ENCODE measurements at places on chromosomes 4 and X.

DNA sequence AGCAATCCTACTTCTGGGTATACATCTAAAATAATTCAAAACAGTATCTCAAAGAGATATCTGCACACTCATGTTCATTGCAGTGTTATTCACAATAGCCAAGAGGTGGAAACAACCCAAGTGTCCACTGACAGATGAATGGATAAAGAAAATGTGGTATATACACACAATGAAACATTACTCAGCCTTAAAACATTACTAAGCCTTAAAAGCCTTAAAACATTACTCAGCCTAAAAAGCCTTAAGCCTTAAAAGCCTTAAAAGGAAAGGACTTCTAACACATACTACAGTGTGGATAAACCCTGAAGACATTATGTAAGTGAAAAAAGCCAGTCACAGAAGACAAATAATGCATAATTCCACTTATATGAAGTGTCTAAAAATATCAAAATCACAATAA, 40.3 kb upstream of the TFDP3 start:
- no peak for DNase-seq

DNA sequence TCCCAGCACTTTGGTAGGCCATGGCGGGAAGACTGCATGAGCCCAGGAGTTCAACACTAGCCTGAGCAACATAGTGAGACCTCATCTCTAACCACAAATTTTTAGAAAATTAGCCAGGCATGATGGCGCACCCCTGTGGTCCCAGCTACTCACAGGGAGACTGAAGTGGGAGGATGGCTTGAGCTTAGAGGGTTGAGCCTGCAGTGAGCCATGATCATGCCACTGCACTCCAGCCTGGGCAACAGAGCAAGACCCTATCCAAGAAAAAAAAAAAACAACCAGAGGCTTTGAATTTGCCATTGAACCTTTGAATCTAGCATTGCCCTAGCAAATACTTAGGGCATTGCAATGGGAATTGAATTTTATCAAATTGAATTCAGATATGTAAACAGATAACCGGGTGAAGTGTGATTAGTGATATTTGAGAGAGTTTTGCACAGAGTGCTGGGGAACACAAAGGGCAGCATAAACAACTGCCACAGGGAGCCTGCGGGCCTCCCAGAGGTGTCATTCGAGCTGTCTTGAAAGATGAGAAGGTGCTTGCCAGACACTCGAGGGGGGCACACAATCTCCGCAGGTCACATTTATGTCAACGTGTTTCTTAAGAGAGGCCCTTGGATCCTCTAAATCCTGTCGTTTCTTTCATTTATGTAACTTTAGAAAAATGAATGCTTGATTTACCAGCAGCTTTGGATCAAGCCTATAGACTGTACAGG, 200.3 kb downstream of the AASDH start:
- DNase-seq = peak; percentile 19

DNA sequence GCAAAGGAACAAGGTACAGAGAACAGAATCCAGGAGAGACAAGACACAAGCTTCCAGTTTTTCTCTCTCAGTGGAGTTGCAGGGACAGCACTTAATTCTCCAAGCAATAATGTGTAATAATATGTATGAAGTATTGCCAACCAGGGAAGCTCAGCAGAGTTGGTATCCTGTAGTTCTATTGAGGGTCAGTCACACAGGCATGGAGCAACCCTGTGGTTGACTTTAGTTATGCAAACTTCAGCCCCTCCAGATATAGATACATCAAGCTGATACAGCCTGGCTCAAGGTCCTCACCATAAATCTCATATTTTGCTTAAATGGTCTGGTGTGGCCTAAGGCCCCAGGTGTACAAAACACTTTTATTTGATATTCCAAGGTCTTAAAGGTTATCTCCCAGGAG, 248.6 kb upstream of the EPHA5 start:
- peak; percentile 20 for DNase-seq

GRCh38 chrX:150200820-150201287, 162.3 kb upstream of the MAMLD1 start:
- peak; percentile 12 for DNase-seq

GRCh38 chr4:186132577-186133242, 28.2 kb downstream of the FAM149A start:
- no peak for DNase-seq

- DNase-seq = peak; percentile 59
These were observed 499 bp downstream of the CYP2U1 start for GRCh38 chr4:107931775-107932321.

DNA sequence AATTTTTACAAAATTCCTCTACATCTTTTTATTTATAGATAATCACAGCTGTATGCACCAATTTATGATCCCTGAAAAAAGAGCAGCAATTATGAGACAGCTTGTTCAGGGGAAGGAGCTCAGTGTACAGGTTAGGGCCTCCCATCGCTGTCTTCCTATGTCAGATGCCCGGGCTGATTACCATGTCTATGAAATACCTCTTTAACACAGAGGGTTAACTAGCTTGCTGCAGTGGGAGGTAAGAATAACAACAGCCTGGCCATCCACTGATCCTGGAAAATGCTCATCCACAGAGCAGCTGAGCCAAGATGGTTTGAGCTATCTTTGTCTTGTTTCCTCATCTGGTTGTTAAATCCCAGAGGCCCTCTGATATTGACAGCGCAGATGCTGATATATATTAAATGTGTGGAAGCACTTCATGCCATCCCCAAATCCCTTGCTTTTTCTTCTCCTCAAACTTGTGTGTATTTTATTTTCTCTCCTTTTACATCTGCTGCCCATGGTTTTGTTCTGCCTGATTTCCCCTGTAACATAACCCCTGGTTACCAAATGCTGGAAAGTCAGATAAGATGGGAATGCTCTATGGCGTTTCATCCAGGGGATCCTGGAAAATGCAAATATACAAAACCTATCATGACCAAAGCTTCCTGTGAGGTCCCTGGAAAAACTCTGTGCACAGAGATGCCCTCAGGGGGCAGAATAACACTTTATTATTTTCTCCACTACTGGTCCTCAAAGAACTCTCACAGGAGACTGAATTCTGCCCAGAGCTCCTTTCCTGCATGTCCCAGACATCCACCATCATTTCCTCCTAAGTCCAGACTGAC, 85.8 kb upstream of the PUDP start:
- peak; percentile 10 for DNase-seq

- peak; percentile 6 for DNase-seq
These were observed 28.2 kb downstream of the HTT-AS start for GRCh38 chr4:3046162-3046561.

DNA sequence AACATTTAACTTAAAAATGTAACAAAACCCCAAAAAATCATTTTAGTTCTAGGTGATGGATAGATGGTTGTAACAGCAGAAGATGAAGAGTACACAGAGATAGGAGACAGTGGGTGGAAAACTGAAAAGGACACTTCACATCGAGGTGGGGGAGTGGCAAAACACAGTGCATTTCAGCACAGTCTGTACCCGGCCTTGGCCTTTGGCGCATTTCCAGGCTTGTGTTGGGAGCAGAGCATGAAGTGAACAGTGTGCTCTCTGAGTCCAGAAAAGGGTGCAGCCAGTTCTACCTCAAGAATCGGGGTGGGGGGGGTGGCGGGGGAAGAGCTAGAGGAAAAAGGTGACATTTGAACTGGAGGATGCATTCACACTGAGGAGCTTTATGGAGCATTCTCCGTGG, 4.3 kb downstream of the TSPYL2 start:
- DNase-seq = no peak

DNA sequence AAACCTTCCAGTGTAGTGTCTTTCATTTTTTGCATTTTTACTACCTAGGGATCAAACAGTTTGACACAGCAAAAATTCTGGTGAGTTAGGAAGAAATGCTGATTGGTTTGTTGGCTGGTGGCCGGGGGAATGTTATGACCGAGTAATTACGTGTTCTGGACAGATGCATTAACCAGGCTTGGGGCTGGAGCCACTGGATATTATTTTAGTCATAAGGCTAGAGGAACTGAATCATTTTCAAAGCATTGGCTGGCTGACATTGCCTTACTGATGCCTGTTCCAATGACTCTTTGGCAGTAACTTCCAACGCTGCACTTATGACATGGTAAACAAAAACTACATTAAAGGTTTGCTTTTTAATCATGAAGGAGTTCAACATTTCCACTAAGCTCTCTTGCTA, 84.6 kb downstream of the FBXO8 start:
- DNase-seq = peak; percentile 65

GRCh38 chr4:162015090-162015489, 148.7 kb downstream of the FSTL5 start:
- DNase-seq = no peak

- no peak for DNase-seq
These were observed 8.2 kb downstream of the KLHL4 start for GRCh38 chrX:87525771-87526229.

DNA sequence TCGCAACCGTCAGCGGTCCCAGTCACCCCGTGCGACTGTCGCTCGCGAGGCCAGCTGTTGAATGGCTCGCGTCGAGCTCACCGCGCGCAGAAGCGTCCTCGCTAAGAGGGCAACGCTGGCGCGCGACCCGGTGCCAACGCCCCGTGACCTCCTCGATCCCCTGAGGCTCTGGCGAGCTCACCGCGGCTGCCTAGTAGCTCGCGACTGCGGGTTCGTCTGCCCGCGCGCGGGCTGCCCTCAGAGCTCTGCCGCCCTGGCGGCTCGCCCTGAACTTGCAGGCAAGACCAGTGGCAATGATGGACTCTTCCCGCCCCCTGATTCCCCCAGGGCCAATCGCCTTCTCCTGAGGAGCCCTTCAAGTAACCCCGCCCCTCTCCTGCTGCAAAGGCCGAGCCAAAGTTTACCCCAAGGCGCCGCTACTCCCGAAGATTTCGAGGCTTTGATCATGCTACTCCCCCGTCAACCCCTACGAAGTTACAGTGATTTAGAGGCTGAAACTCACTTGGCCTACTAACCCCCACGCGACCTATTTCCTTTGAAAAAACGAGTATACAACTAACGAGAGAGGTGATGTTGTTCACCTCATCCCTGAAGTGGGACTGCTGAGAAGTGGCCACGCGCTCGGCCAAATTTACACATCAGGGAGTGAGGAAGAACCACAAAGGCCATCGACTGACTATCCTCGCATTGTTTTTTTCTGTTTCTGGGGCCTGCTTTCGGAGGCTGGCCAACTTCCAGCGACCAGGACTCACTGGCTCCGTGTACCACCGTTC, 37.5 kb downstream of the PGRMC1 start:
- no peak for DNase-seq

- DNase-seq = no peak
These were observed 230.1 kb downstream of the HS6ST2 start for GRCh38 chrX:132728296-132728695.

- no peak for DNase-seq
These were observed 35.0 kb upstream of the BCOR start for GRCh38 chrX:40132751-40133150.

DNA sequence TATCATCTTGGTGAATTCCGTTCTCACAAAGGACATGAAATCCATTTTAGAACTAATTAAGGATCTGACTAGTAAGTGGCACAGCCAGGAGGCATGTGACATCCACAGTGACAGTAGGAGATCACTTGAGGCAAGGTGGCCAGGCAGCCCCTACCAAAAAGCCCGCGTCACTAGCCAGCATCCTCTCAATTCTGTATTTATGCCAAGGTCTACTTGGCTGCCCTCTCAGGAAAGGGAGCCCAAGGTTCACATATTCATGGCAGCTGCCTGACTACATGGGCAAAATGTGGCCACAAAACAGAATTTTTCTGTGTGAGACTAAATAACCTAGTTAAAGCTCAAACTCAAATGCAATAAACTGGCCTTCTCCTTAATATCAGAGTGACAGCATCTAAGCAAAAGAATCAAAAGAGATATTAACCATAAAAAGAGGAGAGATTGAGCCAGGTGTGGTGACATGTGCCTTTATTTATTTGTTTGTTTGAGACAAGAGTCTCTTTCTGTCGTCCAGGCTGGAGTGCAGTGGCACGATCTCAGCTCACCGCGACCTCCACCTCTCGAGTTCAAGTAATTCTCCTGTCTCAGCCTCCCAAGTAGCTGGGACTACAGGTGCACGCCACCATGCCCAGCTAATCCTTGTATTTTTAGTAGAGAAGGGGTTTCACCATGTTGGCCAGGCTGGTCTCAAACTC, 51.5 kb downstream of the SLC9A7 start:
- no peak for DNase-seq

DNA sequence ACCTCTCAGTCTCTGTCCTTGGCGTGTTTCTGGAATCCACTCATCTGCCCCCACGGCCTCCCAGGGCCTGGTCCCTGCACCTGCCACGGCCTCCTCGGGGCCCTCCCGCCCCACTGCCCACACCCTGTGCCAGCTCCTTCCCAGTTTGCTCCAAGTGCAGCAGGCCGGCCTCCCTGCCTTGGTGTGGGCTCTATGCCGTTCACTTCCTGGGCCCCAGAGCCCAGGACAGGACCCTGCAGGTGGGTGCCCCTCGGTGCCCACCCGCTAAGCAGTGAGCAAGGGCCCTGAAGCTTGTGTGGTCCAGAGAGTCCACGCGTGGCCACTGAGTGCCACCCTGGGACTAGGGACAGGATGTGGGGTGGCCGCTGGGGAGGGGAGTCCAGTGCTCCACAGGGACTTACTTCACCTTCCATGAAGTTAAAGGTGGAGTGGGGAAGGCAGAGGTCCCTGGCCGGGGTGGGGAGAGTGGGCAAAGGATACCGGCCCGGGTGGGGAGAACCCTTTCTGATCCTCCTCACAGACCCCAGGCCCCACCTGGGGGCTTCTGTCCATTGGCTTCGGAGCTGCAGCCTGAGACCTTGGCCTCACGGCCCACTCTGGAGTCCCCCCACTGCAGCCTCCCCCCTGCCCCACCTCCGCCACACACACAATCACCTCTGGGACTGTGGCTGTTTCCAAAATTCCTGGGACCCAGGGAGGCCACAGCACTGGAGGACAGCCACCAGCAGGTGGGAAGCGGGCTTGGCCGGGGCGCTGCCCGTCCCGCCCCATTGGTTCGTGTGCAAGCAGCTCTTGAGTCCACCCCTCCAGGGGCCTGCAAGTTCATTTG, 60.0 kb upstream of the NKX1-1 start:
- DNase-seq = no peak

GRCh38 chr4:39394706-39395105, 12.0 kb upstream of the KLB start:
- DNase-seq = no peak

DNA sequence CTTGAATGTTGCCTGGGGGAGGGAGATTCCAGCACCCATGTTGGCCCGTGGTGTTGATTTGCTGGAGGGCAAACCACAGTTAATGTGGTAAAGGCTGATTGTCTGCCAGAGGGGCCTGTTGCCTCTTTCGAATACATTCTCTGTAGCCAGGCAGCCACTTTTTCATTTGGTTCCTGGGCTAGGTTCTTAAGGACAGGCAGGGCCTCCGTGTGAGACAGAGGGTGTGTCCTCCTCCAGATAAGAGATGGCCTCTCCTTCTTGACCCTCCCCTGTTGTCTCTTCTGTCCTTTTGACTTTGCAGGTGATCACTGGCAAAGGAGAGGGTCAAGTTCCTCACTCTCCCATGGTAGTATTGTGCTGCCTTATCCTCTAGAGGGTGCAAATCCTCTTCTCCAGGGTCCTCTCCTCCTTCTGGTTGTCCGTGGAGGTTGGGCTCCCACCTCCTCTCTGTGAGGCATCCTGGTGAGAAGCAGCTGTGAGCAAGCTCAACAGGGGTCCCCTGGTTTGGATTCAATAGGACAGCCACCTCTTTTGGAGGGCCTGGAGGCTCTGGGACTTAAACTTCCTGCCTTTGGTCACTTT, 44.9 kb downstream of the ZNF182 start:
- DNase-seq = peak; percentile 62

- DNase-seq = no peak
These were observed 19.2 kb downstream of the FLNA start for GRCh38 chrX:154355094-154355775.

- DNase-seq = no peak
These were observed 344.2 kb downstream of the MAPK10 start for GRCh38 chr4:86015412-86016350.

GRCh38 chr4:83381173-83381572, 46.5 kb upstream of the HPSE start:
- no peak for DNase-seq

Data from NCI-H69 (cell line).